ENCODE measurements at places on chromosomes 5 and 9.

DNA sequence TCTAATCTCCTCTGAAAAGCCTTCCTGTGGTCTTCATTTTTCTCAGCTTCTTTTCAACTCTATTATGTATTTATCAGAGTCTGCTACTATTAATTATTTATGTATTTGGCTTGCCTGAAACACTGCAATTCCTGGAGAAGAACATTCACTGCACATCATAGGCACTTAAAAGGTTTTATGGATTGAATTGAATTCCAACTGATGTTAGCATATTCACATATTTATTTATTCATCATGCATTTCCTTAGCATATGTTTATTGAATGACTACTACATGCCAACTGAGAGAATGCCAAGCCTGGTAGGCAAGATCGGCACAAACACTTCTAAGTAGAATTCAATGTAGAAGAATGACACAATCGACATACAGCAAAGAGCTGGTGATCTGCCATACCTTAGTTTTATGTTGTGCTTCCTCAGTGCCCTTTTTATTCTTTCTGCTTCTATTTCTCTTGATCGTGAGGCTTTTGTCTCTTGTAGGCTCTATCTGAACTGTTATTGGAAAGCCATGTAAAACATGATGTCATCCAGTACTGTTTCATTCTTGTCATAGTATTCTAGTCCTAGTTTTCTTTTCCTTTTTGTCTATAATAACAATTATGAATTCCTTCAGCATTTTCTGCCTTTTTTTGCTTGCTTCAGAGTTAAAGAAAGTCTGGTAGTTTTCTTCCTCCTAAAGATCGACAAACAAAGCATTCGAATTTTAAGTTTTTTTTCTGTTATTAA lies 454.2 kb downstream of the TLE4 start:
- H3K4me3 ChIP-seq = no peak overlapping the region
- H3K4me1 ChIP-seq = no peaks in the 10 kb centered on the region
- no peak overlapping the region for H3K27ac ChIP-seq
- DNase-seq = no peak
- H3K27me3 ChIP-seq = no peaks in the 10 kb centered on the region

- H3K4me1 ChIP-seq = no peaks in the 10 kb centered on the region
- no peak overlapping the region for H3K4me3 ChIP-seq
- no peak overlapping the region for H3K27ac ChIP-seq
- no peaks in the 10 kb centered on the region for H3K36me3 ChIP-seq
Observed at GRCh38 chr5:92409134-92409533, 1026.0 kb upstream of the ARRDC3 start.

GRCh38 chr5:73499187-73499586 lies 945 bp downstream of the BTF3 start:
- no peak for DNase-seq
- peak overlapping the region; percentile 95 for H3K27ac ChIP-seq
- H3K4me1 ChIP-seq = peaks cover 29% of the 10 kb centered on the region
- no peaks in the 10 kb centered on the region for H3K27me3 ChIP-seq
- H3K4me3 ChIP-seq = peak overlapping the region; percentile 100
- H3K36me3 ChIP-seq = no peaks in the 10 kb centered on the region

DNA sequence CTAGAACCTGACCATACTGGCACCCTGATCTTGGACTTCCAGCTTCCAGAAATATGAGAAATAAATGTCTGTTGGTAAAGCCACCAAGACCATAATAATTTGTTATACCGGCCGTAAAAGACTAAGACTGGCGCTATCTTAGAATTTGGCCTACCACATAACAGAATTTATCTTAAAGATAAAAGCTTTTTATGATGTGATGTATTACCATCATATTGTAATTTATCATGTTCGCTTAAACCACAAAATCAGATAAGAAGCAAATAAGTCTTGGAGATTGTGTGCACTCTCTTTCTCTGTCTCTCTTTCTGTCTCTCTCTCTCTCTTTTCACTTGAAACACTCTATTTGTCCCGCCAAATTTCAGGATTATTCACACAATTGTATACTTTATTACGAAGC lies 35.6 kb downstream of the FST start:
- H3K27ac ChIP-seq = no peak overlapping the region
- H3K36me3 ChIP-seq = no peaks in the 10 kb centered on the region
- no peaks in the 10 kb centered on the region for H3K27me3 ChIP-seq

DNA sequence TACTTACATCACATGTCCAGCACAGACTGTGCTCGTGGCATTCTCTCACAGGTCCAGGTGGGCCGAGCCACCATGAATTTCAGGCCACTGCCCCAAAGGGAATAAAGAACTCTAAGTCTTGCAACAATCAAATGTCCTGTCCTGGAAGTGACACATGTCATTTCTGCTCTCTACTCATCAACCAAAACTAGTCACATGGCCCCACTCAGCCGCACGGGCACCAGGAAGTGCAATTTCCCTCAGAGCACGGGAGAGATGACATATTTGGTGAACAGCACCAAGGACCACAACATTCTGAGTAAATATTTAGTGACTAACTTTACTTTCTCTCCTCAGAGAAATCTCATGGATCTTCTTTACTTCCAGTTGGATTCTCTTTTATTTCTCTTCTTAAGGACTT lies 131.1 kb upstream of the TUT7 start:
- no peaks in the 10 kb centered on the region for H3K36me3 ChIP-seq
- H3K27ac ChIP-seq = no peak overlapping the region
- H3K4me1 ChIP-seq = no peaks in the 10 kb centered on the region
- DNase-seq = no peak
- H3K27me3 ChIP-seq = no peaks in the 10 kb centered on the region

DNA sequence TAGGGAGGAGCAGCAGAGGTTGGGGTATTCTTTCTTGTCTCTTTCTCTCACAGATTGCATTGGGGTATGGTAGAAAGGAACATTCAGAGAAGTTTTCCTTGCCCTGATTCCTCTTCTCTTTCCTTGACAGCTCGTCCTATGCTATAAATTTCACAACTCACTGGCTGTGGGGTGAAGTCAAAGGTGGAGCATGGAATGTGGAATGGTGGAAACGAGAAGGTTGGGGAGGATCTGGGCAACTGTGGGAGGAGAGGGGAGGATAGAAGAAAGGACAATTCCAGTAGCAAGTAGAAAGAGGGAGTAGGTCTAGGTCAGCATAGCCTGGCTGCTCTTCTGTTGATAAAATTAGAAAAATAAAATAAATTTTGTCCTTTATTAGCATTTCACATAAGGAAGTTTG lies 39.0 kb upstream of the POC5 start:
- H3K36me3 ChIP-seq = no peaks in the 10 kb centered on the region
- no peak for DNase-seq
- H3K4me1 ChIP-seq = no peaks in the 10 kb centered on the region
- H3K27me3 ChIP-seq = no peaks in the 10 kb centered on the region
- H3K27ac ChIP-seq = no peak overlapping the region

Data from gastrocnemius medialis (tissue), 4 donors.